ENCODE measurements at places on chromosomes 7 and 10.

- no peak for DNase-seq
Observed at GRCh38 chr7:35463176-35463700, 209.3 kb upstream of the TBX20 start.

GRCh38 chr7:25894002-25894901 is 257.7 kb upstream of the NFE2L3 start:
- DNase-seq: no peak

DNA sequence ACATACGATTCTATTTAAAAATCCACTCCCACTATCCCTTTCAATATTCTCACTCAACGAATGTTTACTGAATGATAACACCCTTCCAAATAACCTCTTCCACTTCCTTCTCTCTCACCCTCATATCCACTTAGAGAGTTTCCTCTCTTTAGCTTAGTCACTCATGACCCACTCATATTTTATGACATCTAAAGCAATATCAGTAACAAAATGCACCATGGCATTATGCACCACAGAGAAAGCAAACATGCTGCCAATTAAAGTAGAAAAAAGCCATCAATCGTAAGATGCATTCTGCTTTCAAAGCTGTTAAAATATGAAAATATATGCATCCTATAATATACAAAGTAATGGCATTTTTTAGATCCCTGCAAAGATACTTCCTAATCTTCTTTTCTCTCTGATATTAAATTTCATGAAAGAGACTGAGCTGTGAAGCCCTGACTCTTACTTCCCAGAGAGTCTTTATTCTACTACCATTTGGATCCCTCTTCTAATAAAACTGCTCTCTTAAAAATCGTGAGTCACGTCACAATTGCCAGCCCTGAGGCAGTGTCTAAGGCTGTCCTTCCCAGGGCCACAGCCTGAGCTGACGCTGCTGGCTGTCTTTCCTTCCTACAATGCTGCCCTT is 283.0 kb upstream of the KLF6 start:
- no peak for DNase-seq

DNA sequence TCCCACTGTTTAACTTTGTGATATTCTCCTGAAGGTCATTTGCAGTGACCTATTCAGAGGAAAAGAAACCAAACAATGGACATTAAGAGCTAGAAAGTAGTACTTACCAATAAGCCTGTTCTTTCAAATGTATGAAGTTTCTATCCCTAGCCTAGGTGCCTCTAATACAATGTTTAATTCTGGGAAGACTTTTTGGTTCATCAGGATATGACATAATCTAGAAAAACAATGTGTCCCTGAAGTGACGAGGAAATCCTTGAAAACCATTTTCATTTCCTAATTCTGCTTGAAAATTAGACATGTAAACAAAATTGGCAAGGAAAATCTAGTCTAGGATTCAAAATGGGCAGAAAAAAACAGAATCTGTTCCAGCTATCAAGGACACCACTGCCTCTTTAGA is 36.1 kb downstream of the ARHGAP19 start:
- DNase-seq: no peak

DNA sequence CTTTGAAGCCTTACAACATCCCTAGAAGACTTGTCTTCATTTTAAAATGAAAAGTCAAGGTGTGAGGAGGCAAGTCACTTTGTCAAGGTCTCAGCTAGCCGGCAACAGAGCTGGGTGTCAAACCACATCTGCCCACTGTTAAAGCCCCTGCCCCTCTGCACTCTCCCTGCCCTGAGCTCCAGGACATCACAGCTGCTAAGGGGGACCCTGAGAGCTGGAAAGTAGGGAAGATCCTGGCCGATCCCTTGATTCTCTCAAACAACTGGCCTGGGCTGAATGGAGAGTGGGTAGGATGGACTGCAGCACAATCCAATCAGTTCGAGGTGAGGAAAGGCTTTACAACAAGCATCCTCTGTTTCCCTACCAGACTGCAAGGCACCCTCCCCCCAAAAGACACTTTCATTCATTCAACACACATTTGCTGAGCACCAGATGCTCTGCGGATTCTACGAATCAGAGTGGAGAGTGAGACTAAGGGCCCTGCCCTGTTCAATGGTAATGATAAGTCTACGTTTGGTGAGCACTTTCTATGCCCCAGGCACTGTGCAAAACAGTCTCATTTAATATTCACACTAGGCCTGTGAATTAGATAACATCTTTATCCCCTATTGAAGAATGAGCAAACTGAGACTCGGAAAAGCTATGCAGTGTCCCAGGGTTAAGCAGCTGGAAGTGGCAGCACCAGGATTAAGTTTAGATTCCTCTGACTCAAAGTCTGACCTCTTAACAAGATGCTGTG is 148.1 kb downstream of the HERPUD2 start:
- DNase-seq: no peak

GRCh38 chr10:72719941-72720592 is 28.1 kb downstream of the MCU start:
- DNase-seq: no peak

- no peak for DNase-seq
Observed at GRCh38 chr7:98923512-98923911, 45.2 kb downstream of the TRRAP start.

DNA sequence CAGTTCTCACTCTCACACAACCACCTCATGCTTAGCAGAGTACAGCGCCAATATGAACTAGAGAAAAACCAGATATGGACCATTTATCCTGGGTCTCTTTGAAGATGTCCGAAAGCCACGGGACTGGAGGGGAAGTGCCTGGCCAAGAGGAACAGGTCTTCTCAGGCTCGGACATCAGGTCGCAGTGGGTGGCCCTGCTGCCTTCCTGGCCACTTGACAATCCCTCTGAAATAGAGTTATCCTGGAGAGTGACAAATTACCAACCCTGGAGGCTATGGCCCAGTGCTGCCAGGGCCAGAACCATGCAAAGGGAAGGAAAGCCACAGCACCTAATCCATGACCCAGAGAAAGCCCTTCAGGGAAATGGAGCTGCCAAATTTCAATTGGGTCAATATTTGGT is 646.8 kb upstream of the NRP1 start:
- no peak for DNase-seq

DNA sequence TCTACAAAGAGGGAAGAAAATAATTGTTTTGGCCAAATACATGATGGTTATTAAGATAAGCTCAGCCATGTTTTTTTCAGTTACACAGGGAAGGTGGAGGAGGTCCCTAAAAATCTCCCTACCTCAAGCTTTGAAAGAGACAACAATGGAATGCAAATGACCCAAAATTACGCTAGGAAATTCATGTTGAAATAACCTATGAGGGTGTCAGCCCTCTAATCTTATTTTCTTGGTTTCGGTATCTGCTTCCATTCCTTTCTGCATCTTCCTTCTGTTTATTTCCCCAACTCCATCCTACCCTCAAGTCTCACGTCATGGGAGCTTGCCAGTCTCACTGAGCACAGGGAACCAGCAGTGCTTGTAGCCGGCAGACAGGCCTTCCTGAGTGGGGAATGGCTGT is 40.6 kb upstream of the SMNDC1 start:
- no peak for DNase-seq

GRCh38 chr7:4742051-4742573 is 33.3 kb upstream of the AP5Z1 start:
- no peak for DNase-seq

DNA sequence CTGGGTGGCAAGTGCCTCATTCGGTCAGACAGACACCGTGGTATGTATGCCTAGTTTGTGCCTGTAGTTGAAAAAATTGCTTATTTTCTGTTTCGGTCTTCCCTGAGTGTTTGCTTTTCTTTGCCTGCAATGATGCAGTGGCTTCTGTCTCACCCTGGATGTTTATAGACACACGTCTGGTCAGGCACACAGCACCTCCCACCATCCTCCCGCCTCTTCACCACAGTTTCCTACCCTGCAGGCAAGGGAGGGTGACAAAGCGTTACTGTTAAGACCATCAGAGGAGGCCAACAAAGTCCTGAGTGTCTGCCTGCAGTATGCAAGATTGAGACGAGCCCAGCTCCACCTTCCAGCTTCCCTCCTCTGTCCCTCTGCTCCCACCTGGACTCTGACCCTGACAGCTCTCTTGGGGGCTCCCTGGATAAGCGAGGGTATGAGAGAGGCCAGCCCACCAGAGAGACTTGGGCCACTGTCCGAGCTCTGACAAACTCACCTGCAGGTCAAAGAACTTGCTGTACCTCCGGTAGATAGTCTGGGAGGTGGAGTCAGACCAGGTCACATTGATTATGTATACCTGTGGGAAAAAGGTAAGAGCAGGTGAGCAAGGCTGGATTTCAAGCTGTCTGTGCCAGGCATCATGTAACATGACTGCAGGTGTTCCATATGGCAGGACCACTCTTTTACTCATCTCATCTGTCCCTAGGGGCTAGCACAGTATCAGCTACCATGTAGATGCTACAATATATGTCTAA is 54.4 kb downstream of the SH3PXD2A start:
- DNase-seq: no peak

DNA sequence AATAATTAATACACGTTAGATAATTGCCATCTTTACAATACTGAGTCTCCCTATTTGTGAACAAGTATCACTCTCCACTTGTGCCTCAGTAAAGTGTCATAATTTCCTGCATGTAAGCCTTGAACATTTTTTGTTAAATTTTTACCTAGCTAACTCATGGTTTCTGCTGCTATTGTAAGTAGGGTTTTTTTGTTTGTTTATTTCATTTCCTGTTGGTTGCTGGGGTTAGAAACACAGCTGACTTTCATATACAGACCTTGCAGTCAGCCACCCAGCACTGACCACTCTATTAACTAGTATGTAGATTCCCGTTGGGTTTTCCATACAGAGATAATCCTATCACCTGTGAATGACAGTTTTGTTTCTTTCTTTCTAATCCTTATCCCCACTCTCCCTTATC is 133.3 kb downstream of the MPP7 start:
- no peak for DNase-seq

- DNase-seq: no peak
Observed at GRCh38 chr7:101151908-101152651, 2.2 kb upstream of the AP1S1 start.

DNA sequence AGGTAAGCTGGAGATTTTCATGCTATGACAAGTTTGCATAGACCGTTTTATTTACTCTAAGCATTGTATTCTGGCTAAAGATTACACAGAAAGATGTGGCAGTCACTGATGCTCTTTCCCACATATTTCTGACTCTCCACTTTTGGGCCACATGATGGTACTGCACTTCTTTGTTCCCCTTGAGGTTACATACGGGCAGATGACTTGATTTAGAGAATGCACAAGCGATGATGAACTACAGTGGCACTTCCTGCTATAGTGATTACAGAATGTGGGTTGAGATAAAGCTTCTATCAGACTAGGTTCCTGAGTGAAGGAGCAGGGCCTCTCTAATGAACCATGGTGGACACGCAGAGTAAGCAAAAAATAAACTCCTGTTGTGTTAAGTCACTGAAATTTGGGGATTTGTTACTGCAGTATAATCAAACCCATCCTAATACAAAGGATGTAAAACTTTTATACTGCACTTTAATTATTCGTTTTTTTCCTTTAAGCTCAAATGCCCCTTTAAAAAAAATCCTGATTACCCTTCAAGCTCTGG is 177.9 kb downstream of the TAX1BP1 start:
- no peak for DNase-seq

DNA sequence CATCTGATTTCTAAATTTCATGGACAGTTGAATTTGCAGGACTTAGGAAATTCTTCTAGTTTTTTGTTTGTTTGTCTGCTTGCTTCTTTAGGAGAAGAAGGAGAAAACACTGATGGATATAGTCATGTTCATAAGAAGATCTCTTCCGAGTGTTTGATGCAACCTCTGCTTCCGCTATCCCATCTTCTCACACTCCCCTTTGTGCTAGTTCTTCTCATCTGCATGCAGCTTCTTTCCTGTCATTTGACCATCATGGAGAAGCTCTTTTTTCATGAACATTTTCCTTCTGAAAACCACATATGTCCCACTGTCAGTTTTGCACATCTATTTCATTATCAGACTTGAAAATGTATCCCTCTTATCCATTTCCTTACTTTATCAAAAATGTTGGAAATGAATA is 346.9 kb upstream of the PRKCQ start:
- DNase-seq: no peak

GRCh38 chr10:126787201-126787600 is 116.7 kb upstream of the C10orf90 start:
- DNase-seq: no peak

GRCh38 chr10:73043766-73044377 is 52.8 kb downstream of the P4HA1 start:
- DNase-seq: no peak

DNA sequence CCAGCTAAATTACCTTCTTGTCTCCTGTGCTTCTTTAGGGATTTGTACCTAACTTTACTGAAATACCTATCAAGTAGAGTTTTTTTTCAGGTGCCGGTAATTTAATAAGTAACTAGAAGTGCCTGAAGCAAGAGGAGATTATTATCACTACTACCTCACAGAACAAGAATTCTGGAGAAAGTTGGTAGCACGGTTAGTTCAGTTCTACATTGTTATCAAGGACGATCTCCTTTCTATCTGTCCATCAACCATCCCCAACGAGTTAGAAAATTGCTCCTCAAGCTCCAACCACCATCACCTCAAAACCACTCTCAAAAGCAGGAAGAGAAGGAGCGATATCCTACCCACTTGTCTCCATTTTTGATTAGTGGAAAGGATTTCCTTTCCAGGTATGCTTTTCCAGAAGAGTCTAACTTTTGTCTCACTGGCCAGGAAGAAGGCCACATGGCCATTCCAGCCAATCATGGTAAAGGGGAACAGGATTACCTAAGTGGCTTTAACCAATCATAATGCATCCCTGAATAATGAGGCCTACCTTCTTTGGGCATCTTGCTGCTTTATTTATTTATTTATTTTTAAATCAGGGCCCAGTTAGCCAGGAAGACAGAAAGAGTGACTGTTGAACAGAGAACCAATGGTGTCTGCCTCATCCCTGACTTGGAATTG is 265.2 kb downstream of the SNX13 start:
- DNase-seq: no peak

DNA sequence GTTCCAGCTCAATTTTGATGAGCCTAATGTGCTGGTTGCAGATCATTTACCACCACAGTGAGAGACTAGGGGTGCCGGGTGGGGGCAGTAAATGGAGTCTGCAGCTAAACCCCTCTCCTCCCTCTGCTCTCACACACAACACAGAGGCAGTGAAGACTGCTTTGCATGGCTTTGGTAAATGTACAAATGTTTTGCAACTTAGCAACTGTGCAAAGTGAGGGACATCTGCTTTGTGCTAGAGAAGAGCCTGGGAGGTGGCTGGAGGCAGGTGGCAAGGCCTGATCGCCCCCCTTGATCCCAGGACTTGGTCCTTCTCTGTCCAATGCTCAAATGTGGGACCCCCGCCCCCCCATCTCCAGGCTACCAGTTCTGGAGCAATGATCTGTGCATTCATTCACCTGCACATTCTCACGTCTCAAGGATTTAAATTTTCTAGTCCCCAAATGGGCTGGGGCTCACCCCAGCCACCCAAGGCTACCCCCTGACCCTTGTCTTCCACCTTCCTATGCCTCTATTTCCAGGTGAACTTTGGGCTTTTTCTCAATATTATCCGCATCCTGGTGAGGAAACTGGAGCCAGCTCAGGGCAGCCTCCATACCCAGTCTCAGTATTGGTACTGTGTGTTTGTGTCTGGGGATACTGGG is 11.6 kb downstream of the GHRHR start:
- no peak for DNase-seq
